ENCODE measurements at places on chromosomes 12 and 14.
A peak's percentile ranks its signal among the peaks of the same experiment; 100 is the strongest.

GRCh38 chr12:95614390-95614982, 63.2 kb upstream of the USP44 start:
- DNase-seq, result no peak
- peaks cover 10% of the 10 kb centered on the region for H3K27me3 ChIP-seq
- no peaks in the 10 kb centered on the region for H3K36me3 ChIP-seq

GRCh38 chr12:31265722-31266121, 60.2 kb downstream of the SINHCAF start:
- no peak for DNase-seq
- no peak overlapping the region for H3K4me3 ChIP-seq
- no peaks in the 10 kb centered on the region for H3K36me3 ChIP-seq
- H3K27ac ChIP-seq, result no peak overlapping the region

DNA sequence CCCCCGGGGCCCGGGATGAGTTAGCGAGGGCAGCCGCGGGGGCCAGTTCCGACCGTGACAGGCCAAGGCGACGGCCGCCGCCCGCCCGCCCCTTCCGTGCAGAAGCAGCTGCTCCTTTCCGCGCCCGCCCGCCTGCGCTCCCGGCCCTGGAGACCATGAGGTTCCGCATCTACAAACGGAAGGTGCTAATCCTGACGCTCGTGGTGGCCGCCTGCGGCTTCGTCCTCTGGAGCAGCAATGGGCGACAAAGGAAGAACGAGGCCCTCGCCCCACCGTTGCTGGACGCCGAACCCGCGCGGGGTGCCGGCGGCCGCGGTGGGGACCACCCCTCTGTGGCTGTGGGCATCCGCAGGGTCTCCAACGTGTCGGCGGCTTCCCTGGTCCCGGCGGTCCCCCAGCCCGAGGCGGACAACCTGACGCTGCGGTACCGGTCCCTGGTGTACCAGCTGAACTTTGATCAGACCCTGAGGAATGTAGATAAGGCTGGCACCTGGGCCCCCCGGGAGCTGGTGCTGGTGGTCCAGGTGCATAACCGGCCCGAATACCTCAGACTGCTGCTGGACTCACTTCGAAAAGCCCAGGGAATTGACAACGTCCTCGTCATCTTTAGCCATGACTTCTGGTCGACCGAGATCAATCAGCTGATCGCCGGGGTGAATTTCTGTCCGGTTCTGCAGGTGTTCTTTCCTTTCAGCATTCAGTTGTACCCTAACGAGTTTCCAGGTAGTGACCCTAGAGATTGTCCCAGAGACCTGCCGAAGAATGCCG, 699 bp downstream of the MGAT2 start:
- peak overlapping the region; percentile 100 for H3K27ac ChIP-seq
- H3K4me3 ChIP-seq, result peak overlapping the region; percentile 98
- no peak for DNase-seq

DNA sequence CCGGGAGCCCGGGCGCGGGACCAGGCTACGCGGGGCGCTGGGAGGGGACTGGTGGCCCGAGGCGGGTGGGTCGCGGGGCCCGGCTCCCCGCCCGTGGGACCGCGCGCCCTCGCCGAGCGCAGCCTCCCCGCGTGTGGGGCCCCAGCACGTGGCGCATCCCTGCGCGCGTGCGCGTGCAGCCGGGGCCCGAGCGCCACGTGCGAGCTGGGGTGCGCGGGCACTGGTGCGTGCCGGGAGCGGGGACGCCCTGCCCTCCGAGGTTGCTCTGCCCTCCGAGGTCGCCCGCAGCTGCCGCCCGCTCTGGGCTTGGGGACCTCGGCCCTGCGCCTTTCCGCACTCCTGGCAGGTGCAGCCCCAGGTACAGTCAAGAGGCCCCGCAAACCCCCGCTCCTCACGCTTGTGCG, 365 bp upstream of the CCDC88C start:
- peaks cover 41% of the 10 kb centered on the region for H3K4me1 ChIP-seq
- H3K4me3 ChIP-seq, result peak overlapping the region; percentile 78
- no peaks in the 10 kb centered on the region for H3K27me3 ChIP-seq
- peak overlapping the region; percentile 71 for H3K27ac ChIP-seq
- DNase-seq, result peak; percentile 71
- H3K36me3 ChIP-seq, result peaks cover 55% of the 10 kb centered on the region

DNA sequence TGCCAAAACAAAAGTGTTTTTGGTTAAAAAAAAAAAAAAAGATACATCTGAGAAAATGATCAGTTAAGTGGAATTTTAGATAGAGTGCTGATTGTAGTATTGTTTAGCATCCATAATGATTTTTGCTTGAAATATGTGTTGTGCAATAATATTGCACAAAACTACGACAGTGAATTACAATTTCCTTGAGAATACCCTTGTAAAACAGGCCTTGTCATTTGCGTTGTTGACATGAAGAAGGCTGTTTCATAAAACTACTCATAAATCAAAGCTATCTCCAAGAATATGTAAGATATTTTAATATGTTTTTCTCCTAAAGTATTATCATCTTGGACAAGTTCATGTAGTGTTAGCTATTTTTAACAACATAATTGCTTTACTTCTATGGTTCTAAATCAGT, 1077.0 kb downstream of the LRFN5 start:
- H3K36me3 ChIP-seq, result no peaks in the 10 kb centered on the region
- no peak overlapping the region for H3K4me3 ChIP-seq
- H3K27ac ChIP-seq, result no peak overlapping the region
- no peaks in the 10 kb centered on the region for H3K27me3 ChIP-seq
- no peak for DNase-seq

DNA sequence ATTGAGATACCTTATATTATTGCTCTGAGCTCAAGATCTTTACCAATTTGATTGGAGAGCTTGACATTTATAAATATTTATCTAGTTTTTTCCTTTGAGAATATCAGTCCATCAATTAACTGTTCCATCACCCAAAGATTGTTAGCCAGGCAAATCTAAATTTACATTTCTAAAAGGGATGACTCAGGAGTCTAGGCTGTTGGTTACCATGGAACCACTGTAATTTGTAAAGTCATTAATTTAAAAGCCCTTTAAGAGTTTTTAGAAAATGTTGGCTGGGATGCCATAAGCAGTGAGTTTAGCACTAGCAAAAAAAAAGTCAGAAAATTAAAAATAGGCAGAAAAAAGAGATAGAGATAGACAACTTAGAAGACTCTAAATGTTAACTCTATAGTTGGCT, 19.5 kb upstream of the SERPINA1 start:
- DNase-seq, result no peak
- H3K27me3 ChIP-seq, result peaks cover 17% of the 10 kb centered on the region
- no peaks in the 10 kb centered on the region for H3K4me1 ChIP-seq
- H3K36me3 ChIP-seq, result no peaks in the 10 kb centered on the region
- no peak overlapping the region for H3K27ac ChIP-seq

- H3K27me3 ChIP-seq, result peaks cover 6% of the 10 kb centered on the region
- no peak overlapping the region for H3K4me3 ChIP-seq
- no peak for DNase-seq
- H3K27ac ChIP-seq, result no peak overlapping the region
- no peaks in the 10 kb centered on the region for H3K4me1 ChIP-seq
Measured at GRCh38 chr12:30178916-30179315, 395.2 kb upstream of the TMTC1 start.

- H3K4me3 ChIP-seq, result no peak overlapping the region
- peaks cover 8% of the 10 kb centered on the region for H3K36me3 ChIP-seq
- no peak overlapping the region for H3K27ac ChIP-seq
- no peaks in the 10 kb centered on the region for H3K27me3 ChIP-seq
- peaks cover 6% of the 10 kb centered on the region for H3K4me1 ChIP-seq
Measured at GRCh38 chr14:71511152-71511551, 421.1 kb upstream of the RGS6 start.

GRCh38 chr14:97106609-97107008, 309.4 kb downstream of the VRK1 start:
- H3K4me3 ChIP-seq, result no peak overlapping the region
- H3K36me3 ChIP-seq, result no peaks in the 10 kb centered on the region
- DNase-seq, result no peak

DNA sequence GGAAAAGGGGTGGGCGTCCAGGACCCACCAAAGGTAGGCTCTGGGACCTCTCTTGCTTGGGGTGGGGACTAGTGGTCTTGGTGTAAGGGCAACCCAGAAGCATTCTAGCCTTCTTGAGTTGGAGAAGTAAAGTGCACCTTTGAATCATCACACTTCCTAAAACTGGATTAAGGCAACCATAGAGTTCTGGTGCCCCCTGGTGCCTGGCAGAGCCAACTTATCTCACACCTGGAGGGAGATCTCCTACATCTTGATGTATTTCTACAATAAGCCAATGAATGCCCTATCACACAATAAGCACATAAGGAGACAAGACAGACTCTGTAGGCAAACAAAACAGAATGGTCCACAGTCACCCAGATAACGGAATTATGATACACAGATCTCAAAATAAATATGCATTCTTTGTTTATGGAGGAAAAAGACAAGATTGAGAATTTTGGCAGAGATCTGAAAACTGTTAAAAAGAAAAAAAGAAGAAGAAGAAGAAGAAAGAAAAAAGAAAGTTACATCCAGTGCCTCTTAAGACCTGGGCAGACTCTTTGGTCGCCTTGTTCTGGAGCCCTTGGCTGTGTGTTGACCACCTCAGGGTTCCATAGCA, 95.9 kb upstream of the PPP2R5C start:
- H3K4me1 ChIP-seq, result no peaks in the 10 kb centered on the region
- H3K27ac ChIP-seq, result no peak overlapping the region
- DNase-seq, result no peak
- no peak overlapping the region for H3K4me3 ChIP-seq
